Brain pericyte (primary cell): ENCODE measurements at places on chromosomes 7 and 10.

DNA sequence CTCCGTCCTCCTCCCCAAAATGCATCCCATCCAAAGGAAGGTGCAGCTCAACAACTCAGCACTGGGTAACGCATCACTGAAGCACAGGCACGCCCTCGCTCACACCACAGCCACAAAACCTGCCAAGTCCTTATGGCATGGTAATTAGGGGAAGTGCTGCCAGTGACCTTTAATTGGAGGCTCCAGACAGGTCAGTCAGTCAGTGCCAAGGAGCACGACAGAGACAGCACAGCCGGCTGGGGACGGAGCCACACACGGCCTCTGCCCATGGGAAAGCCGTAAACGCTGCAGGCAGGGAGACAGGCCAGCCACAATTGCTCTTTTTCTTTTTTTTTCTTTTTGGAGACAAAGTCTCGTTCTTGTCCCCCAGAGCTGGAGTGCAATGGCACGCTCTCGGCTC, 146.5 kb downstream of the MAD1L1 start:
- DNase-seq = no peak

DNA sequence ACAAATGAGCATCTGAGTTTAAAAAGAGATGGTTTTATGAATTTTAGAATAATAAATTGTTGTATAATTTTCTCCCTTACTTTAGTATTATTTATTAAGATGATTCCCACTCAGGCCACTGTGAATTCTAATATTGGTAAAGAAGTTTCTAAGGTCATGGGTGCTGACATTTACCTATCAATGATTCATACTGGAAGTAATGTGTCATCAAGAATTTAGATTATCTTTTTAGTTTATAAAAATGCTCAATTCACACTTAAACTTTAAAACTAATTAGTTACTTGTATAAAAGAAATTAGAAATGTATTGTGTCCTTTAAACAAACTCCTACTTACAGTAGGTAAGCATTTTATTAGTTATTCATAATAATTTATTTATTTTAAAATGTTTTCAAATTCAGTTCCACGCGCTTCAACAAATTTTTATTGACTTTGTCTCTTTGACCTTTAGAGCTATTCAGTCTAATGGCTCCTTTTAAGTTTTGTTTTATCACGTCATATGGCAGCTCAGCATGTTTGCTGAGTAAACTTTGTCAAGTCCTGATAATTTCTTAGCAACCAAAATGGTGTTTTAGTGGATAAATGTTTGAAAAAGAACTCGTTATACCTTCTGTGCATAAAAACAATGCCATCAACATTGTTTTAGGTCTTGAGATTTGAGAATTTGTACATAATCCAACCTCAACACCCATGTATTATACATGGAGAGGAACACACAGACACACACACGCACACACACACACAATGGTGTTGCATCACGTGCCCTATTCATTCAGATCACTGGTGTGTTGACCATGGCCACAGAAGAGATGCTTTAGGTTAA, 15.1 kb upstream of the MRC1 start:
- no peak for DNase-seq

DNA sequence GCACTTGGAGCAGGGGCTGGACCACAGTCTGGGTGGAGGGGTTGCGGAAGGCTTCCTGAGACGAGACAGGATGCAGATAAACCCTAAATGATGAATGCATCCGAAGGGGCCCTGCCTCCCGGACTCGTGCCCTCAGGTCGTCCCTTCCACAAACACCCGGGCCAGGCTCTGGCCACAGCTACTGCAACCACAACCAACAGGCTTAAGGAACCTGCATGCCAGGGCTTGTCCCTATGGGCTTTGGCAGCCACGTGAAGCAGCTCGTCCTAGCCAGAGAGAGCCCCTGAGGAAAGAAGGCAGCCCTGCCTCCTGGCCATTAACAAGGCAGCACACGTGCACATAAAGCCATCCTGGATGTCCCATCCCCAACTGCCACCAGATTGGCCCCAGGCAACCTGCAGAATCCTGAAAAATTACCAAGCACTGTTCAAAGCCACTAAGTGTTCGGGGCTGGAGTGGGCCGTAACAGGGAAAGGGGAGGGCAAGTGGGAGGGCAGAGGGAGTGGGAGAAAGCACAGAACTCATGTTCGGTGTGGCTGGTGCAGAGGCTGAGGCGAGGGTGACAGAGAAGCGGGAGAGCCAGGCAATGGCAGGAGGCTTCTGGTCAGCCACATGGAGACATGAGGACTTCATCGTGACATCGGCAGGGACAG, 62.7 kb downstream of the MAD1L1 start:
- no peak for DNase-seq

GRCh38 chr10:33241351-33241750, 93.1 kb downstream of the NRP1 start:
- no peak for DNase-seq

DNA sequence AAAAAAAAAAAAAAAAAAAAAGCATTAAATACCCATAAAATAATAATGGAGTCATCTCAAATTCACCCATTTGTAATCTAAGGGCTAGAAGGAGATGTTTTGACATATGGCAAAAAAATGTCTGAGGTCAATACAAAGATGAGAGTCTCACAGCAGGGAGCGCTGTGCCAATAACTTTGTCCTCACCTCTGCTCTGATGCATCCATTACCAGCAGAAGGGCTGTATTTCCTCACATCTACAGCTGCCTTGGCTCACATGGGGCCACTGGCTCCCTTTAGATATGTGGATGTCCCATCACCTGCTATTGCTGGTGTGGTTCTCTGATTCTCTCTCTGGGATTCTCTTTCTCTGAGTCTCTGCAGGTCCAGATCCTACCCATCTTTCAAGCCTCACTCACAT, 90.3 kb upstream of the FAM133B start:
- peak; percentile 56 for DNase-seq

DNA sequence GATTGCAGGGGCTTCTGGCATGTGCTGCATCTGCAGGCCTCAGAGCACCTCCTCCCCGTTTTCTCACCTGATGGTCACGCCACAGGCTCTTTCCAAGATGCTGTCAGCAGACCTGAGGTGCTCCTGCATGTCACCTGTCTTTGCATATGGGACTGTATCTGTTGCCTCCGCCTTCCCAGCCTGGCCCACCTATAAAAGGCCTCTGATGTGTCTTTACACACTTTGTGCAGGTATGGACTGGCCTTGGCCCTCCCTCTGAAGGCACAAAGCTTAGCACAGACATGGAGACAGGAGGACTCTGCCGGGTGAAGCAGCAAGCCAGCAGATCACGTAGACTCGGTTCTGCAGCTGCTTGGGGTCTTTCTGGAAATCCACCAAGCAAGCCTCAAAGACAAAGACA, 220.9 kb upstream of the PPP2R2D start:
- no peak for DNase-seq

DNA sequence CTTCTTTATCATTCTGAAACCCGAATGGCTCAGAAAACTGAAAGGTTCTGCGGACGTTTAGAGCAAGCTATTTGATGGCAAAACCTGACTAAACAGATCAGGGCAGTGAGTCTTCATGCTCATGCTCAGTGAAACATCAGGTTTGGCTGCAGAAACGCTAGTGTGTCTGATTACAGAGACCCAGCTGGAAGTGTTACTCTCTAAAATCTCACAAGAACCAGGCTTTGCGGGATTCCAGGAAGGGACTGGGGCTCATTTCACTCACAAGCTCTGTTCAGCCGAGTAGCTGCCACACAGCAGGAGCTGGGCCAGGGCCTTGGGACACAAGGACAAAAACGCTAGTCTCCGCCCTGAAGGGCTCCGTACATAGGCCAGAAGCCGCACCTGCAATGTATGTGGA, 2.9 kb downstream of the PITRM1 start:
- DNase-seq = no peak

DNA sequence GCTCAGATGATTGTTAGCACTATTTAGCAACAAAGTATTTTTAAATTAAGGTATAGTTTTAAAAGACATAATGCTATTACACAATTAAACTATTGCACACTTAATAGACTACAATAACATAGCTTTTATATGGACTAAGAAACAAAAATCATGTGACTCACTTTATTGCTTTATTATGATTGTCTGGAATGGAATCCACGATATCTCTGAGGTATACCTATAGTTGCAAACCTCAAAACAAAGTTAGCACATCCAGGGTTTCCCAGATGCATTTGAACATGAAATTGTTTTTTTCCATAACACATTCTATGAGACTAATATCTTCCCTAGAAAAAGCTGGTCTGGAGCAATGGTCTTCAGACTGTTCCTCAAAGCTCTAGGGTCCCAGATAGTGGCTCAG, 18.3 kb upstream of the RPEL1 start:
- DNase-seq = no peak

DNA sequence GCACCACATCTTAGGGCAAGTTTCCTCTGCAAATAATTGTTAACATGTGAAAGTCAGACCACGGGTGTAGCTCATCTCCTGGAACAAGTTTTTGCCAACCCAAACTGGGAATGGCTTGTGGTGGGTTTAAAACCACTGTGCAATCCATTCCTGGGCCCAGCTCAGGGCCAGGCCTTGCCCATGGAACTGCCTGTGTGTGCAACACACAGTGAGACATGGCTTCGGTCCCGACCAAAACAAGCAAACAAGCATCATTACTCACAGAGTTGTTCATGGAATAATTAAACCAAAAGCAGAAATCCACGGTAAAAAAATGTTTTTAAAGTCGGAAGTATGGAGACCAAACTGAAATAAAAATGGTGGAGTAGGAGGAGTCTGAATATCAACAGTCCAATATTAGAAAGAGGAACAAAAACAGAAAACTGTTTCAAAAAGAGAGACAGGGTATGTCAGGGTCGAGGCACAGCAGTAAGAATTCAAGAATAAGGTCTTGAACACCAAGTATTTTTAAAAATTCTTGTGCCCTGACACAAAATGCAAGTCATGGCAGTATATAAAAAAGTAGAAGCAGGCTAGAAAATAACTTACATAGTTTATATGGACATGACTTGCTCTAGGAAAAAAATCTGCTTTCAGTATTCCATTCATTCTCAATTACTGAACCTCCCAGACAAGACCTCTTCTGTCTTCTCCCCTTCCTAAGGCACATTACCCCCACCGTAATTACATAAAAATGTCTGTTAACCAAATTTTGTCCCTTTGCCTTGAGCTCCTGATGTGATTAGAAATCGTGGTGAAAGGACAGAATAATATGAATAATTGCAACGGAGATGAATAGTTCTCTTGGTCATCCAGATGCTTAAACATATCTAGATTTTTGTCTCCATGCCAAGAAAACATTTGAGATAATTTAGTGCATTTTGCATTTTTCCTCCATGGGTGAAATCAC, 88.4 kb downstream of the FAS start:
- no peak for DNase-seq
